Activated CD8-positive, alpha-beta memory T cell treated with anti-CD3 and anti-CD28 coated beads, Interleukin-2, amount 10 ng/mL, durations not matched to agents 7 days and 5 days (primary cell): ENCODE measurements at places on chromosomes 16 and 17.

- H3K27me3 ChIP-seq = peaks cover 42% of the 10 kb centered on the region
- no peak for DNase-seq
- peaks cover 39% of the 10 kb centered on the region for H3K4me1 ChIP-seq
- no peaks in the 10 kb centered on the region for H3K36me3 ChIP-seq
These were observed 10.8 kb upstream of the NAGLU start for GRCh38 chr17:42525221-42525620.

DNA sequence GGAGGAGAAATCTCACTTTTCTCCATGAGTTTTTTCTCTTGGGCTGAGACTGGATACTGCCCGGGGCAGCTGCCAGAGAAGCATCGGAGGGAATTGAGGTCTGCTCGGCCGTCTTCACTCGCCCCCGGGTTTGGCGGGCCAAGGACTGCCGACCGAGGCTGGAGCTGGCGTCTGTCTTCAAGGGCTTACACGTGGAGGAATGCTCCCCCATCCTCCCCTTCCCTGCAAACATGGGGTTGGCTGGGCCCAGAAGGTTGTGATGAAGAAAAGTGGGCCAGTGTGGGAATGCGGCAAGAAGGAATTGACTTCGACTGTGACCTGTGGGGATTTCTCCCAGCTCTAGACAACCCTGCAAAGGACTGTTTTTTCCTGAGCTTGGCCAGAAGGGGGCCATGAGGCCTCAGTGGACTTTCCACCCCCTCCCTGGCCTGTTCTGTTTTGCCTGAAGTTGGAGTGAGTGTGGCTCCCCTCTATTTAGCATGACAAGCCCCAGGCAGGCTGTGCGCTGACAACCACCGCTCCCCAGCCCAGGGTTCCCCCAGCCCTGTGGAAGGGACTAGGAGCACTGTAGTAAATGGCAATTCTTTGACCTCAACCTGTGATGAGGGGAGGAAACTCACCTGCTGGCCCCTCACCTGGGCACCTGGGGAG lies 19.1 kb downstream of the NGFR start:
- peaks cover 9% of the 10 kb centered on the region for H3K27me3 ChIP-seq
- DNase-seq = no peak
- H3K4me3 ChIP-seq = no peak overlapping the region
- no peaks in the 10 kb centered on the region for H3K36me3 ChIP-seq
- H3K27ac ChIP-seq = no peak overlapping the region

DNA sequence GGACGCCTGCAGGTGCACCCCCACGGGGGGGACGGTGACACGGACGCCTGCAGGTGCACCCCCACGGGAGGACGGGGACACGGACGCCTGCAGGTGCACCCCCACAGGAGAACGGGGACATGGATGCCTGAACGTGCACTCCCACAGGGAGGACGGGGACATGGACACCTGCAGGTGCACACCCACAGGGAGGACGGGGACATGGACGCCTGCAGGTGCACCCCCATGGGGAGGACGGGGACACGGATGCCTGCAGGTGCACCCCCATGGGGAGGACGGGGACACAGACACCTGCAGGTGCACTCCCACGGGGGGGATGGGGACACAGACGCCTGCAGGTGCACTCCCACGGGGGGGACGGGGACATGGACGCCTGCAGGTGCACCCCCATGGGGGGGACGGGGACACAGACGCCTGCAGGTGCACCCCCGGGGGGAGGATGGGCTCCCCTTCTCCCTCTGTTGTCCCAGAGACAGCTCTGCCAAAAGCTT lies 114.5 kb upstream of the METRNL start:
- no peak for DNase-seq
- H3K27me3 ChIP-seq = no peaks in the 10 kb centered on the region
- peaks cover 5% of the 10 kb centered on the region for H3K4me1 ChIP-seq
- H3K36me3 ChIP-seq = peaks cover 3% of the 10 kb centered on the region
- H3K4me3 ChIP-seq = no peak overlapping the region

GRCh38 chr17:17366941-17367875 lies 64.0 kb downstream of the NT5M start:
- H3K27ac ChIP-seq = no peak overlapping the region
- peaks cover 23% of the 10 kb centered on the region for H3K27me3 ChIP-seq
- H3K4me3 ChIP-seq = no peak overlapping the region
- no peak for DNase-seq

GRCh38 chr17:64315570-64315969 lies 52.5 kb upstream of the TEX2 start:
- no peak for DNase-seq
- H3K4me1 ChIP-seq = no peaks in the 10 kb centered on the region
- H3K4me3 ChIP-seq = no peak overlapping the region
- peaks cover 32% of the 10 kb centered on the region for H3K27me3 ChIP-seq
- H3K27ac ChIP-seq = no peak overlapping the region
- no peaks in the 10 kb centered on the region for H3K36me3 ChIP-seq

- H3K36me3 ChIP-seq = no peaks in the 10 kb centered on the region
- DNase-seq = peak; percentile 84
- H3K4me1 ChIP-seq = peaks cover 33% of the 10 kb centered on the region
- peak overlapping the region; percentile 56 for H3K27ac ChIP-seq
- H3K27me3 ChIP-seq = peaks cover 8% of the 10 kb centered on the region
These were observed 20.7 kb downstream of the TMEM235 start for GRCh38 chr17:78252111-78252634.

DNA sequence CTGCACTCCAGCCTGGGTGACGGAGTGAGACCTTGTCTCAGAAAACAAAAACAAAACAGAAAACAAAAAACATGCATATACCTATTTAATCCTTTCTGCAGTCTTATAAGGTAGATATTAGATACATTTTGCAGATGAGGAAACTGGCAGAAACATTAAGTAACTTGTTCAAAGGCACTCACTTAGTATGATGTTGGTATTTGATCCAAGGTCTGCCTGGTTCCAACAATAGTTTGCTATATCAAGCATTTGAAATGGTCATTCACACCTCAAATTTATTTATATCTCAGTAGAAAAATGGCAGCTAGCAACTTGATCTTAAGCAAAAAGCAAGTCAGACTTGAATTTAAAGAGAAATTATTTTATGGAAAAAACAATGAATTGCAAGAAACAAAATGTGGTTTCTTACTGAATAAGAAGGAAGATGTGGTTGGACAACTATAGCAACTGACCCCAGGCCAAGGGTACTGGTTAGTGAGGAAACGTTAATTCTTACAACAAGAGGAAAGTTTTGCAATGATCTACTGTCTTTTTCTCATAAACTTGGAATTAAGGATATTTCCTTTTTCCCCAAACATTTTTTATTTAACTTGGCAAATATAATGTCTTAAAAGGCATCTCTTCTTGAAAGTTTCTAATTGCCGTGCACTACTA lies 19.7 kb downstream of the DHRS7B start:
- no peak overlapping the region for H3K27ac ChIP-seq
- peaks cover 47% of the 10 kb centered on the region for H3K36me3 ChIP-seq
- DNase-seq = no peak
- no peaks in the 10 kb centered on the region for H3K4me1 ChIP-seq

- no peaks in the 10 kb centered on the region for H3K27me3 ChIP-seq
- H3K4me1 ChIP-seq = peaks cover 57% of the 10 kb centered on the region
- DNase-seq = no peak
- peaks cover 36% of the 10 kb centered on the region for H3K36me3 ChIP-seq
- H3K4me3 ChIP-seq = no peak overlapping the region
These were observed 6.1 kb downstream of the NOD2 start for GRCh38 chr16:50699326-50700159.

DNA sequence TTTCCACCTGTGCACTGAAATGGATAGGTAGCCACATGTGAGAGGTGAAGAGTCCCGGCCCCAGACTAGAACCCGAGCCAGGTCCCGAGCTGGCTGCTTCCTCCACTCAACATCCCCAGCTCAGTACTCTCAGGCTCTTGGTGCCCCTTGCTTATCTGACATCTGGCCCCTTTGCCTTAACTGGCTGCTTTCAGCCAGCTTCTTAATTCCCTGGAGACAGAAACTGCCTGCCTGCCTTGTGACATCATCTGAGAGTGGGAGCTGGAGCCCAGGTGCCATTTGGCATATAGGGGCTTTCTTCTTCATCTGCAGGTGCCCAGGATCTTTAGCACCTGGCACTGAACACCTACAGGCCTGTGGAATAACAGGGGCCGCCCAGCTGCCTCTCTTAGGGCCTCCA lies 8.9 kb downstream of the CHAD start:
- no peaks in the 10 kb centered on the region for H3K4me1 ChIP-seq
- no peak overlapping the region for H3K27ac ChIP-seq
- H3K27me3 ChIP-seq = no peaks in the 10 kb centered on the region
- H3K4me3 ChIP-seq = no peak overlapping the region
- DNase-seq = no peak

- H3K36me3 ChIP-seq = peaks cover 62% of the 10 kb centered on the region
- no peak for DNase-seq
- no peak overlapping the region for H3K4me3 ChIP-seq
- no peaks in the 10 kb centered on the region for H3K27me3 ChIP-seq
These were observed 53.7 kb upstream of the GSG1L start for GRCh38 chr16:28117168-28117565.

DNA sequence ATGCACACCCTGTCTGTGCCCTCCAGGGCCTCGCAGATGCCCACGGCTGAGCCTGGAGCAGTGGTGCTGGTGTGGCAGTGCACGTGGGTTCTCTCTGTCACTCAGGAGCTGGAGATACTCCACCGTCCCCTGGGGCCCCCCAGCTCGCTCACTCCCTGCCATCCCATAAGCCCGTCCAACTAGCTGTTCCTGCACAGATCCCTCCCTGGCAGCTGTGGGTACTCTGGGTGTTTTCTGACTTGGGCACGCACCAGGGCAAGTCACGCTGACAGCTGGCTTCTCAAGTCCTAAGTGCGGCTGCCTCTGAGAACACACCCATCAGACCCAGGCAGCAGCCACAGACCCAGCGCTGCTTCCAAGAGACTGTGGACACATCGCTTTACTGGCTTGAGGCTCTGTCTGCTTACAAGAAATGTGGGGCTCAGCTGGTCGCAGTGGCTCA lies 25.4 kb upstream of the ITGB4 start:
- peaks cover 3% of the 10 kb centered on the region for H3K36me3 ChIP-seq
- no peak overlapping the region for H3K4me3 ChIP-seq
- DNase-seq = no peak
- no peak overlapping the region for H3K27ac ChIP-seq
- H3K27me3 ChIP-seq = no peaks in the 10 kb centered on the region

GRCh38 chr16:55508271-55508921 lies 476 bp upstream of the LPCAT2 start:
- H3K27ac ChIP-seq = no peak overlapping the region
- peak overlapping the region; percentile 16 for H3K4me3 ChIP-seq

DNA sequence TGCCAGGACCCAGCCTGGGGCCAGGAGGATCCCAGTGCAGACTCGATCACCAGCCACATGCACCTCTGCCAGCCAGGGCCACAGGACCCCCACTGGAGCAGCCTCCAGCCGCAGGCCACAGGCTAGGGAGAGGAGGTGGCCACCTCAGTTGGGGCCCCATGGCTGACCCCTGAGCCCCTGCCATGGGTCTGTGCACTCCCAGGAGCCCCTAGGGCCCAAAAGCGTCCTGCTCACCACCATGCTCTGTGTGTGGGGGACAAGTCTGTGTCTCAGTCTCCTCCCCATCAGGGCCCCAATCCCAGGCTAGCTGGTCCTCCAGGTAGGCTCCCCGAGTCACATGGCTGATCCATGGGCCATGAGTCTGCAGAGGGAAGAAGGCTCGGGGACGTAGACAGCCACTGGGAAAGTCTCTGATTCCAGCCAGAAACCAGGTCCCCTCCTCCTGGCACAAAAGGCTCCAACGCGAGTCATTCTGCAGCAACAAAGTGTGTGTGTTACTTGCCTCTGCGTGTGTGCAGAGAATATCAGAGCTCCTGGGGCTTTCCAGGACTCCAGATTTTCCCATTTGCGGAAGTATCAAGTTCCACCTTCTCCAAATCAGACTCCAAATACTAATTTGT lies 6.1 kb upstream of the PRSS8 start:
- H3K36me3 ChIP-seq = no peaks in the 10 kb centered on the region
- H3K4me1 ChIP-seq = peaks cover 10% of the 10 kb centered on the region
- peak overlapping the region; percentile 63 for H3K4me3 ChIP-seq
- H3K27me3 ChIP-seq = peaks cover 3% of the 10 kb centered on the region

- no peaks in the 10 kb centered on the region for H3K36me3 ChIP-seq
- no peak for DNase-seq
- H3K4me3 ChIP-seq = no peak overlapping the region
- H3K27ac ChIP-seq = no peak overlapping the region
- peaks cover 11% of the 10 kb centered on the region for H3K4me1 ChIP-seq
These were observed 17.0 kb upstream of the UBTF start for GRCh38 chr17:44236444-44236991.

DNA sequence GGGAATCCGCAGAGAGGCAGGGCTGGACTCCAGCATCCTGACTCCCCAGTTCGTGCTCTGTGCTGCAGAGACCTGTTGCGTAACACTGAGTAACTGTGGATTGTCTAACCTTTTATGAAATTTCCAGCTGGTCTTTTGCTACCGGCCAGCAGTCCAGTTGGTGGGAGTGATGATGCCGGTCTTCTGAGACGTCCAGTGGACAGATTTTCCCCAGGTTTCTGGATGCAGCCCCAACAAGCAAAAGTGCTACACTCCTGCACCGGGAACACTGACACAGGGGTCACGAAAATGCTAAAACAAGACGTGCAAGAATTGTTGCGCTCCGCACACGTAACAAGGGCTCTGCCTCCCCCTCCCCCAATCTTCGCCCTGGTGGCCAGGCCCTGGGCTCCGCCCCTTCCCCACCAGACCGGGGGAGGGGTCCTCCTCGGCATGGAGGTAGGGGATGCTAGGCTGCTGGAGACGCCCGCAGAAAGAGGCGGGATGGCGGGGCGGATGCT lies 701 bp upstream of the MRC2 start:
- peaks cover 1% of the 10 kb centered on the region for H3K36me3 ChIP-seq
- no peak overlapping the region for H3K27ac ChIP-seq
- H3K4me1 ChIP-seq = peaks cover 7% of the 10 kb centered on the region
- no peak for DNase-seq
- H3K27me3 ChIP-seq = peaks cover 37% of the 10 kb centered on the region

GRCh38 chr16:58661199-58661830 lies 23.3 kb downstream of the SLC38A7 start:
- no peaks in the 10 kb centered on the region for H3K36me3 ChIP-seq
- no peak overlapping the region for H3K4me3 ChIP-seq

DNA sequence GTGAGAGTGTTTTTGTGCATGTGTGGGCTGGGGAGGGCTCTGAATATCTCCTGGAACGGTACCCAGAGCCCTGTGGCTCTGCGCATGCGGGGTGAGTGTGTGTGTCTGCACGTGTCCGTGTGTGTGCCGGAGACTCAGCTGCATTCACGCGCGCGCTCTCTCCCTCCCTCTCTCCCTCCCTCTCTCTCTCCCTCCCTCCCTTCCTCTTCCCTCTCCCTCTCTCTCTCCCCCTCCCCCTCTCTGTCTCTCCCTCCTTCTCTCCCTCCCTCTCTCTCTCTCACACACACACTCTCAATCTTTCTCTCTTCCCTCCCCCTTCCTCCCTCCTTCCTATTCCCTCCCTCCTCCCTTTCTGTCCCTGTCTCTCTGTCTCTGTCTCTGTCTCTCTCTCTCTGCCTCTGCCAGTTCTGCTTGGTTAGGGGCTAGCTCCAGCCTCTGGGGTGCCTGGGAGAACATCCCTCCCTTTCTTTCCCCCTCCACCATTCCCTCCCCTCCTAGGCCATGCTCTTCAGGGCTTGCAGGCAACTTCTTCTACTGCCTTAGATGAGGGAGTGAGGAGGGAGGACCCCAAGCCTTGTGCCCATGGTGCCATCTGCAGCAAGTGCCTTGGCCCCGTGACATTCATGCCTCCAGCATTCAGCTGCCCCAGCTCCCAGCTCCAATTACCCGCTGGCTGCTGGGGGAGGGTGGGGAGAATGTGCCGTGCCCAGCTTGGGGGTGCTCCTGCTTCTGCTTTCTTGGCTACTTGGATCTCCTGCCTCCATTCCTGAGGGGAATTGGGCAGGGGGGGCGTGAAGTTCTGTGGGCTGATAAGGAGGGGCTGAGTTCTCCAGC lies 6.4 kb downstream of the THRA start:
- peak overlapping the region; percentile 81 for H3K4me3 ChIP-seq
- peak; percentile 84 for DNase-seq
- peak overlapping the region; percentile 89 for H3K27ac ChIP-seq

- no peaks in the 10 kb centered on the region for H3K27me3 ChIP-seq
- no peaks in the 10 kb centered on the region for H3K36me3 ChIP-seq
- H3K4me3 ChIP-seq = no peak overlapping the region
- H3K27ac ChIP-seq = no peak overlapping the region
These were observed 396.6 kb upstream of the DYNLRB2 start for GRCh38 chr16:80144191-80144590.
